Natural killer cell treated with Interleukin-12 subunit alpha and Interleukin-12 subunit beta and Interleukin-15 and Interleukin-18, amount 100 ng/mL, for 72 hours (primary cell): ENCODE measurements at places on chromosomes 16 and 17.
A peak's percentile ranks its signal among the peaks of the same experiment; 100 is the strongest.

- no peak for DNase-seq
Measured at GRCh38 chr16:23987443-23987842, 151.7 kb downstream of the PRKCB start.

GRCh38 chr17:50149417-50150353, 792 bp downstream of the PPP1R9B start:
- peak; percentile 78 for DNase-seq

- DNase-seq, result no peak
Measured at GRCh38 chr17:29032013-29032856, 10.7 kb upstream of the PIPOX start.

- no peak for DNase-seq
Measured at GRCh38 chr17:12618557-12618956, 47.1 kb upstream of the MYOCD start.

DNA sequence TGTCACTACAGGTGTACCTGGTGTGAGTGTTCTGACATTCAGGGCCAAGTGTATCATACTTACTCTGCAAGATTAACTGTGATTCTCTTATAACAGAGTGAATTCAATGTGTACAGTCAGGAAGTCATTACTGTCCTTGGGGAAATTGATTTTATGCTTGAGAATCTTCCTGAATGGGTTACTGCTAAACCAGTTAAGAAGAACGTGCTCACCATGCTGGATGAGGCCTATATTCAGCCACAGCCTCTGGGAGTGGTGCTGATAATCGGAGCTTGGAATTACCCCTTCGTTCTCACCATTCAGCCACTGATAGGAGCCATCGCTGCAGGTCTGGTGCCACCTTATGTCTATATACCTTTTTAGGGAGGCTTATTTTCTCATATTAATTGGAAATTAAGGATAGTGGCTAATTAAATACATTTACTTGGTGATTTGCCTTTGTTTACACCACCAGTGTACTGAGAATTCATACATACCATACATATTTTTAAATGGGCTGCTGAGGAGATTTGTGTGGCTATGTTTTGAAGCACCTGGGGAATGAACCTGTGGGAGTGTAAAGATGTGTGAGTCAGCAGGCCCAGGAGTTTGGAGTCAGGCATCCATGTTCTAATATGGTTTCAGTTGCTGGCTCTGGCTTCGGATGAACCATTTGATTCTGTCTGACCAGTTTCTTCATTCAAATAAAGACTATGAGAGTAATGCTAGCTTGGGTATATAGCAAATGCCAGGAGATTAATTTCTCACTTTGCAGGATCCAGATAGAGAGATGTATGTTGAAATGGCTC, 3.1 kb downstream of the ALDH3A2 start:
- DNase-seq, result no peak

GRCh38 chr16:87048730-87049115, 268.5 kb downstream of the C16orf95 start:
- DNase-seq, result no peak

DNA sequence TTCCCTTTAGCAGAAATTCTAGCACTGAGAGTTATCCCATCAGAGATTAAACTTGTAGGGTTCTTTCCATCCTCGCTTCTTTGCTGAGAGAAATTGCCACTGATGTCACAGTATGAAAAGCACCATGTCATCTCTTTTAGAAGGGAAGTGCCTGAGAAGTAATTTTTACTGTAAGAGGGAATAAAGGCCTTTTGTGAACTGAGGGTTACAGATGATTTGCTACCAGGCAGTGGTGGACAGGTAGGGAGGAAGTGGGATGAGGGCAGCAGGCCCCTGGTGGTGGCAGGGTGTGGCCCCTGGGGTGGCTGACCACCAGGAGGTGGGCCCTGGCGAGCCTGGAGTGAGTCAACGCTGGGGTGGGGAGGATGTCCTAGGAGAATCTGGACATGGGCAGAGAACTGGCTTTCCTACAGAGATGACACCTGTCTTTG, 6.4 kb upstream of the MILR1 start:
- no peak for DNase-seq

DNA sequence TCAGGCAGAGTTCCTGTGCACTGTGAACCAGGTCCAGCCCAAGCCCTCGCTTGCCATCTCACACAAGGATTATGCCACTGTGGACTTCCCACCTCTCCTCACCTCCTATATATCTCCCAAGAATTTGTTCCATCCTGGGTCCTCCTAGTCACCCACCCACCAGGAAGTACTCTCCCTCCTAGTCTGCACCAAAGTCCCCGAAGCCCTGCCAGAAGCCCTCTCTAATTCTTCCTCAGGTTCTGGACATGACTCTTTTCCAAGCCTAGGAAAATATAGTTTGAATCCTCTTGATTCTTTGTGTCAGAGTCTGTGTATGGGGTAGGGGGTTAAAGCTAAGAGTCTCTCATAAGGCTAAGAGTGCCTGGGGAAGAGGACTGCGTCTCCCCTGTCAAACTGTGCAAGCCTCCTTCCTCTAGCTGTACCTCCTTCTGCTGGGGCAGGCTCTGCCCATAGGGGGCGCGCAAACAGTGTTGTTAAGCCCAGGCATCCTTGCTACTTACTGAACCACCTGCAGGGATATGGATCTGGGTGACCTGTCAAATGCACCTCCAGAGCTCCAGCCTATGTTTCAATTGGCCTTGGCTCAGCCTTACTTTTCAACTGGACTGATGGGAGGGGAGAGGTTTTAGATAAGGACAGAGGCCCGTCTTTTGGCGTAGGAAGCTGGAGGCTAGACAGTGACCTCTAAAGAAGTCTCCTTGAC, 16.6 kb upstream of the DLX4 start:
- peak; percentile 72 for DNase-seq

GRCh38 chr16:82848013-82848412, 221.2 kb downstream of the CDH13 start:
- no peak for DNase-seq

DNA sequence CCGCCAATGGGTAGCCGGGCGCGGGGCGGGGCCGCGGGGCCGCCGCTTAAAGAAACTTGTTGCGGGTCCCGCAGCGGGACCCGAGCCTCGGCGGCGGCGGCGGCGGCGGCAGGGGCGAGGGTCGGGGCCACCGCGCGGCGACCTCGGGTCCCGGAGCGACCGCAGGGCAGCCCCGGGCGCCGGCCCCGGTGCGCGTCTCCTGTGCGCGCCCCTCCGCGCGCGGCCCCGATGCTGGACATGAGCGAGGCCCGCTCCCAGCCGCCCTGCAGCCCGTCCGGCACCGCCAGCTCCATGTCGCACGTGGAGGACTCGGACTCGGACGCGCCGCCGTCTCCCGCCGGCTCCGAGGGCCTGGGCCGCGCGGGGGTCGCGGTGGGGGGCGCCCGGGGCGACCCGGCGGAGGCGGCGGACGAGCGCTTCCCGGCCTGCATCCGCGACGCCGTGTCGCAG, at the start of gene SOX8:
Gene SOX8, plus strand, starts transcription at position 76 of the 450 bp plus-strand sequence. Its CDS starts 153 bp downstream, at position 229.
- no peak for DNase-seq

- no peak for DNase-seq
Measured at GRCh38 chr17:71505200-71505599, 615.6 kb upstream of the SOX9 start.
